ENCODE measurements at places on chromosomes 7 and 10. TPM values are rescaled to one million over a fixed set of nuclear protein-coding genes. Genes with fewer than 3 reads are reported as not detected.

PAPOLB gene
- 0.19 TPM for total RNA-seq

PON1 gene
- not detected for total RNA-seq

HYAL4 gene
- total RNA-seq: not detected

TMEM243 gene
- total RNA-seq: 30.0 TPM

CTNNA3 gene
- total RNA-seq: 0.13 TPM

ARL5B gene
- total RNA-seq: 7.0 TPM

ATOH7 gene
- not detected for total RNA-seq

SPAM1 gene
- not detected for total RNA-seq

CHN2 gene
- not detected for total RNA-seq

HMX3 gene
- not detected for total RNA-seq

CUBN gene
- total RNA-seq: 2.2 TPM

PLXDC2 gene
- 51.4 TPM for total RNA-seq

MMS19 gene
- total RNA-seq: 49.2 TPM

CDC123 gene
- 174 TPM for total RNA-seq

ZNF727 gene
- 1.8 TPM for total RNA-seq

FBXO24 gene
- total RNA-seq: 0.56 TPM

ZNF746 gene
- 13.9 TPM for total RNA-seq

TUBB8 gene
- total RNA-seq: not detected

GRM3 gene
- not detected for total RNA-seq

SPDYE6 gene
- total RNA-seq: not detected

STMP1 gene
- total RNA-seq: 15.7 TPM

PNLIPRP2 gene
- total RNA-seq: not detected

ANKRD61 gene
- 0.26 TPM for total RNA-seq

PTER gene
- 11.5 TPM for total RNA-seq

MYO1G gene
- total RNA-seq: under 0.01 TPM
